Activated CD8-positive, alpha-beta memory T cell treated with anti-CD3 and anti-CD28 coated beads, Interleukin-2, amount 50 U/mL, for 4 hours (primary cell): ENCODE measurements at places on chromosomes 3 and 15.

DNA sequence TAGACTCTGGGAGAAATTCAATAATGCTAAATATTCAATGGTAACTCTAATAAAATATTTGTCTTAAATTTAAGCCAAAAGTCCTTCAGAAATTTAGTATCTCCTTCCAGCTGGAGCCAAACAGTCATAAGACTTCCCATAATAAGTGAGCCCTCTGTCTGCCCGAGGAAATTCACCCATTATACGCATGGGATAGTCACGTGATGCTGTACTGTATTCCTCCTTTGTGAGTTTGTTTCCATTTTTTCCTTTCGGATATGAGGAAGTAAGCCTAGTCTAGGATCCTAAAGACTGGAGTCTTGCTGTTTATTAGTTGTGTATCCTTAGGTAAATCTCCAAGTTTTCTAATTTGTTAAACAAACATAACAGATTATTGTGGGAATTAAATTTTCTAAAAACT lies 110.4 kb upstream of the PLAAT1 start:
- DNase-seq = no peak

DNA sequence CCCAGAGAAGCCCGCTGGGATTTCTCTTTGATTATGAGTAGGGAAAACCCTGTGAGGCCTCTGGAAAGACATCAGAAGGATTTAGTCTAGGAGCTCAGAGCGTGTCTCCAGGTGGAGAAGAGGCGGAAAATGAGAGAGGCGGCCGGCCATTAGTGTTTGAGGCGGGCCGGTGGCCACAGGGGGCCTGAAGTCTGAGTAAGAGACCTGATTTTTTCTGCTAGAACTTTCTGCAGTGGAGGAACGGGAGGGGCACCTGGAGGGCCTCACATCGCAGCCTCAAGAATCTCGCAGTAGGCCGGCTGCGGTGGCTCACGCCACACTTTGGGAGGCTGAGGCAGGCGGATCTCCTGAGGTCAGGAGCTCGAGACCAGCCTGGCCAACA lies 28.5 kb downstream of the KLHDC8B start:
- DNase-seq = no peak

DNA sequence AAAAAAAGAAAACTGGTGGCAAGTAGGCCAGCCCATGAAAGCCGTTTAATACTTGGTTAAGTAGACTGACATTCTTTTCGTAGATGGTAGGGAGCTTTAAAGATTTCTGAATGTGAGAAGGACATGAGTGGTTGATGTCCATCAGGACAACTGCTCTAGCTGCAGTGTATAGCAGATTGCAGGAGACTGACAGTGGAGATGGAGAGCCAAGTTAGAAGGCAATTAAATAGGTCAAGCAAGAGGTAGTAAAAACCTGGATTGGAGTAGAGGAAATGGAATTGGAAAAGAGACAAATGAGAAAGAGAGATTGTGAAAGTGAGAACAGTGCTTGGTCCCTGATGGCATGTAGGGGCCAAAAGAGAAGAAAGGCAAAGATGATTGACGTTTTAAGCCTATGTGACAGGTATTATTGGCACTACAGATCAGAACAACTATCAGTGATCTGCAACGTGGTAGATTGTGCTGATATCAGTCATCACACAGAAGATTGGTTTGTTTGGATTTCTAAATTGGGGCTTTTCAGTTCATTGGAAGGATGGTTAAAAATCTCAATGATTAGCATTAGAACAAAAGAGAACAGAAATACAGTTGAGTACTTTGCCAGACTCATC lies 74.0 kb downstream of the CNTN4 start:
- DNase-seq = no peak

- DNase-seq = no peak
These were observed 3.9 kb downstream of the RIOX2 start for GRCh38 chr3:97968376-97968775.

- DNase-seq = no peak
These were observed 84.1 kb upstream of the LINGO1 start for GRCh38 chr15:77716632-77717332.

- no peak for DNase-seq
These were observed 334.9 kb upstream of the NR2F2 start for GRCh38 chr15:95995375-95996168.
